ENCODE measurements at places on chromosomes 13 and 19.

DNA sequence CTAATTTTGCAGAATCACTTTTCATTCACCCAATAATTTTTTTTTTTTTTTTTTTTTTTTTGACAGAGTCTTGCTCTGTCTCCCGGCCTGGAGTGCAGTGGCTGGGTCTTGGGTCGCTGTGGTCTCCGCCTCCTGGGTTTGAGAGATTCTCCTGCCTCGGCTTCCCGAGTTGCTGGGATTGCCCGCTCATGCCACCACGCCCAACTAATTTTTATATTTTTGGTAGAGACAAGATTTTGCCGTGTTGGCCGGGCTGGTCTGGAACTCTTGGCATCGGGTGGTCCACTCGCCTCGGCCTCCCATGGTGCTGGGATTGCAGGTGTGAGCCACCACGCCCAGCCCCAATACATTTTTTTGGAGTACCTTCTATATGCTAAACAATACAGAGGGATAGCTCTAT, 1120.0 kb upstream of the ATXN8OS start:
- no peak for DNase-seq

DNA sequence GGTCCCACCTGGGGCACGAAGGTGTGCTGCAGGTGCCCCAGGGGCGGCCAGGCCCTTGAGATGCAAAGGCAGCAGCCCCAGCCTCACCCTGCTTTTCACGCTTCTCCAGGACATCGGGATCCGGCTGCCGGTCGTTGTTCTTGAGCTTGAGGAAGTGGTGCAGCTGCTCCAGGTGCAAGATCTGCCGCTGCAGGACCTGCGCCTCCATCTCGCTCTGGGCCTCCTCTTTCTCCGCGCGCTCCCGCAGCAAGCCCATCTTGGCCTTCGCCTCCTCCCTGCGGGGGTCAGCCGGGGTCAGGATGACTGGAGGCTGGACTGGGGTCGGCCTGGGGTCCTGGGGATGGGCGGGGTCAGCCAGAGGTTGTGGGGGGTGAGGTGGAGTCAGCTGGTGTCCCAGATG, 21.5 kb upstream of the EMP3 start:
- DNase-seq = no peak

GRCh38 chr19:15123900-15124299, 16.7 kb downstream of the SYDE1 start:
- peak; percentile 89 for DNase-seq

DNA sequence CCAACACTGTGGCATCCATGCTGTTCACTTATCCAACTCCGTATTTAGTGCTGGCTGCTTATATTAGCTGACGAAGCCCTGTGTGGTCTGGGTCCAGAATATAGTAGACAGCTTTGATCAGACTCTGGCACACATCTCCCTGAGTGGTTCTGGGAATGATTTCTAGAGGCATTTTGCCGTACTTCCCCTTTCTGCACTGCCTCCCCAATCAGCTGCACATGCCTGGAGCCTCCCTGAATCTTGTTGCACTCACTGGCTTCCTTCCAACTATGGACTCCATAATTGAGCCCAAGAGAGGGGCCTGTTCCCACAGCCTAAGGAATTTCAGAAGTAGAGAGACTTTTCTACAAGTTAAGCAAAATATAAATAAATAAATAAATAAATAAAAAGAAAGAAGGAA, 30.4 kb upstream of the PCDH8 start:
- no peak for DNase-seq

DNA sequence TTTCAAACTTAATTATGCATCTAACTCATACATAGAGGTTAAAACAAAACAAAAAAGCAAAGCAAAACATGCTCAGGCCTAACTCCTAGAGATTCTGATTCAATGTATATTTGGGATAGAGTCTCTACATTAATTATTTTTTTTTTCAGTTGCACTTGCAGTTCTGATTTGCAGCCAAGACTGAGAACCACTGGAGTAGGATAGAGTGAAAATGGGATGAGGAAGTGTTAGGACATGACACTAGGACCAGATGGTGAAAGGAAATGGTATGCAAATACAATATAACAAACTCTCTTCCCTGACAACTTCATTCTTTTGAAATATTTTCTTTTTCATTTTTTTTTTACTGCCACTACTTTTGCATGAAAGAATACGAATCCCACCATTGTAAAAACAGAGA, 1.8 kb downstream of the CCDC122 start:
- no peak for DNase-seq

DNA sequence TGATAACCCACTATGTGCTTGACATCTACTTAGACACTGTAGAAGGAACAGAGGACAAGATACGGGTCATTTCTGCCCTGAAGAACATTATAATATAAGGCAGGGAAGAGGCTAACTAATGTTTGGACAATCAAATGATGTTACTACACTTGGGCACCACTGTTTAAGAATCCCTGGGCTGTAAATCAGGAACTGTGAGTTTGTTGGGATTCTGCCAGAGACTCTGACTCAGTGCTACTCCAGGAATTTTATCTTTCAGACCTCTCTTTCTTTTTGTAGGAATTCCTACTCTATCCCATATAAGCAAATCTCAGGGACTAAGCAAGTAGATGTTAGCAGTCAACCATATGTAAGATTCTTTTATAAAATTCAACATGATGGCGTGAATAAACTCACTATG, 3.1 kb upstream of the ZNF471 start:
- no peak for DNase-seq

DNA sequence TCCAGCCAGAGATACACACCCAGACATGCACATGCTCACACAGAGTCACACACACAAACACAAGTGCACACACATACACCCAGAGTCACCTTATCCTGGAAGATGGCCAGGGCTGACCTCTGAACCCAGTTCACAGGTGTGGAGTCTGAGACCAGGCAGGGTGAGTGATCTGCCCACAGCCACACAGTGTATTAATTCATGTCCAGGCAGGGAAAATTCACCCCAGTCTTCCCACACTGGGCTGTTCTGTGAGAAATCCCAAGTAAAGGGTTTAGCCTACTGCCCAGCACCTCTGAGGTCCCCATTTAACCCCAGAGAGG, 2.0 kb downstream of the POU2F2 start:
- DNase-seq = no peak

DNA sequence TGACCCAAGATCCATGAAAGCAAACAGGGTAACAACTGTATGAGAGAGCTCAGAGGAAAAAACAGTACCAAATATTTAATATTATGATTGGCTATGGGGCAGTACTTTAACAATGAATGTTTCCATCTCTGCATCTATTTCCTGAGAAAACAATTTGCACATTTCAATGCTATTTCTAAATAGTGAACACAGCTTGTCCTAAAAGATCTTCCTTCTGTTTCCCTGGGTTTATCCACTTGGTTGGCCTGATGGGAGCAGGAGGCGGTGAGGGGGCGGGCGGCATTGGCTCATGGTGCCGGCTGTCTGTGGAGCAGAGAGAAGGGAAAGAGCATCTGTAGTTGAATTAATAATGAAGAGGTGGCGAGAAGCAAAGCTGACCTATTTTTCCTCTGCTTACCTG, 291.4 kb downstream of the DCLK1 start:
- DNase-seq = no peak

DNA sequence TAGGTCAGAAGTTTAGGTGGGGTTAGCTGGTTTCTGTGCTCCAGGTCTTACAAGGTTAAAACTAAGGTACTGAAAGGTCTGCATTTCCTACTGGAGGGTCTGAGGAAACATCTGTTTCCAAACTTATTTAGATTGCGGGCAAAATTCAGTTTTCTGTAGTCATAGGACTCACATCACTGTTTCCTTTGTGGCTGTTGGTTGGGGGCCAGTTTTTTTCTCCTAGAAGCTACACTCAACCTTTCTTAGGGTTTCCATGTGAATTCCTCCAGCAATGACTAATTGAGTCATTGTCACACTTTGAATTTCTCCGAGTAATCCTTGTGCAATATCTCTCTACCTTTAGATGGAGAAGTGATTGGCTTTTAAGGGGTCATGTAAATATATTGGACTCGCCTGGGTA, 773.4 kb upstream of the SLITRK1 start:
- no peak for DNase-seq

DNA sequence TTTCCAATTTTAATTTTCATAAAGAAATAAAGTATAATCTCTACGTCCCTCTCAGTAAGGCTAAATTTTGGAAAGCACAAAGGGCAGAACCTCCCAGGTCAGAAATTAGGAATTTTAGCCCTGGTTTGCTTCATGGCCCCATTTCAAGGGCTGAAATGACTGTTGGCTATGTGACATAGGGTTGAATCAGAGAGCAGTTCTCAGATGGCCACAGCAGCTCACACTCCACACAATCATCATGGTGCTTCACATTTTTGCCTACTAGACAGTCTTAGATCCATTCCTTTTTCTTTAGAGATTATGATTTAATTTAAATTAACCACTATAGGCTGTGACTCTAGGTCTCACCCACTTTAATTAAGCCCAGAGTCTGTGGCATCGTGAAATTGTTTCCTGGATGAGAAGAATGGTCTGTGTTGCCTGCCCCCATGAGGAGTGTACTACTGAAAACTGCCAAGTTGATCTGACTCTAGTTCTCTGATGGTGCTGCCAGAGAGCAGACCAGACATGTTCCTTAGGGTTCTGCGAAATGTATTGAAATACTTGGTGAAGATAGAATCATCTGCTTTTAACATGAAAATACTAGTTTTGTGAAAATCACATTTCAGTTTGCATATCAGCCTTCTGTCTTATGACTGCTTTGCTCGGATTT, 57.4 kb downstream of the ESD start:
- no peak for DNase-seq

- DNase-seq = peak; percentile 62
Observed at GRCh38 chr13:50130123-50130946, 115.1 kb downstream of the KCNRG start.

- no peak for DNase-seq
Observed at GRCh38 chr13:20408181-20408580, 117.5 kb downstream of the CRYL1 start.

DNA sequence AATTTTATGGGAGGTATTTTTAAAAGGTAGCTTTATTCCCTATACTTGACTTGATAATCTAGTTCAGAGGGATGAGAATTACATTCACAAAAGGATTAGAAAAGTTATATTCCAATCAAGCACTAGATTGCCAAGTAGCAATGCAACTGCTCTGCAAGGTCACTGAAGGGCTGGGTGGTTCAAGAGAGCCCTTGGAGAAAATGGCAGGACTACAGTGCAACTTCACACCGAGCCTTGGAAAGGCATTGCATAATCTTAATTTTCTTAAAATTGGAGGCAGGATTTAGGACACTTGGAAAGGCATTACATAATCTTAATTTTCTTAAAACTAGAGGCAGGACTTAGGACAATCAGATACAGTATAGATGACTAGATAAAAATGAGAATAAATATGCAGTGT, 315.9 kb downstream of the DCT start:
- no peak for DNase-seq

- no peak for DNase-seq
Observed at GRCh38 chr19:54207676-54207982, 7.0 kb downstream of the RPS9 start.

DNA sequence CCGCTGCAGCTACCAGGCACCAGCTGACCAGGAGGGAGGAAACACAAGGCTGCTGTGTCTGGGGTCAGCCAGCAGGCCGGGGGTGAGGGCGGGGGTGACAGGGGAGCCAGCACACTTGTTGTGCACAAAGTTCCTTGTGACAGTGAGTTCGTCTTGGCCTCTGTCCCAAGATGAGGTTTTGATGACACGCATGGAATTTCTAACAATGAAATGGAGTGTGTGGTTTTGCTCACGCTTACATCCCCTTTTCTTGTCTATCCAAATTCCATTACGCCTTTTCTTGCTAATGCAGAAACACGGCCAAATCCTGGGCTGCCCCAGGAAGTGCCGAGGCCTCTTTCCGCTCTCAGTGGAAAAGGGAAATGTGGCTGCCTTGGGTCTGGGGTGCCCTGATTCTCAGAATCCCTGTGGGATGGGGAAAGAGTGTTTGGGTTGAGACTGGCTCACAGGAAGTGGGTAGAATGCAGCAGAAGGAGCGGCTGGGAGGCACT, 73.8 kb downstream of the GADD45B start:
- DNase-seq = peak; percentile 86

DNA sequence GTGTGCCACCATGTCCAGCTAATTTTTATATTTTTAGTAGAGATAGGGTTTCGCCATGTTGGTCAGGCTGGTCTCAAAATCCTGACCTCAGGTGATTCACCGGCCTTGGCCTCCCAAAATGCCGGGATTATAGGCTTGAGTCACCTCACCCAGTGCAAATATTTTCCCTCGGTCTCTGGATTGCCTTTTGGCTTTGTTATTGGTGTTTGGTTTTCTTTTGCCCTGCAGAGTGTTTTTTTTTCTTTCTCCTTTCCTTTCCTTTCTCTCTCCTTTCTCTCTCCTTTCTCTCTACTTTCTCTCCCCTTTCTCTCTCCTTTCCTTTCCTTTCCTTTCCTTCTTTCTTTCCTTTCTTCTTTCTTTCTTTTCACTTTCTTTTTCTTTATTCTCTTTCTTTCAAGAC, 33.2 kb downstream of the KDM4B start:
- DNase-seq = no peak

DNA sequence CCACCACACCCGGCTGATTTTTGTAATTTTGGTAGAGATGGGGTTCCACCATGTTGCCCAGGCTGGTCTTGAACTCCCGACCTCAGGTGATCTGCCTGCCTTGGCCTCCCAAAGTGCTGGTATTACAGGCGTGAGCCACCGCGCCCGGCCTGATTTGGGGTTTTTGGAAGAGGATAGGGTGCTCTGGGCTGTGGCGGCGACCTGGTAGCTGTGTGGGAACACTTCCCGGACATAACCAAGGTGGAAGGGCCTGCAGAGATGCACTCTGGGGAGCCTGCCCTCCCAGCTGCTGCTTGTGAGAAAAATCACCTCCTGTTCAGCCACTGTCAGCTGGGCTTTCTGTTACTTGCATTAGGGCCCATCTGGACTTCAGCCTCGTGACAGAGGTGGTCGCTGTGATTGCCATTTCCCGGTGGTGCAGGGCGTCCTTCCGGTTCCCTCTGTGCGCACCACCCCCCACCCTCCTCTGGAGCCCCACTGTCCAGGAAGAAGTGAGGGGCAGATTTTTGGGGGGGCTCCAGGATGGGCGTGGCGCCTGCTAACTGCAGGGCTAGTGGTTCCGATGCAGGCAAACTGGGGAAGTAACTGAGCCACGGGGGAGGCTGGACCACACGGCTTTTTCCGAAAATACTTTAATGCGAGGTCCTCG, 7.5 kb downstream of the IL4I1 start:
- DNase-seq = no peak

- peak; percentile 75 for DNase-seq
Observed at GRCh38 chr19:14004619-14005348, 1.3 kb downstream of the RFX1 start.

DNA sequence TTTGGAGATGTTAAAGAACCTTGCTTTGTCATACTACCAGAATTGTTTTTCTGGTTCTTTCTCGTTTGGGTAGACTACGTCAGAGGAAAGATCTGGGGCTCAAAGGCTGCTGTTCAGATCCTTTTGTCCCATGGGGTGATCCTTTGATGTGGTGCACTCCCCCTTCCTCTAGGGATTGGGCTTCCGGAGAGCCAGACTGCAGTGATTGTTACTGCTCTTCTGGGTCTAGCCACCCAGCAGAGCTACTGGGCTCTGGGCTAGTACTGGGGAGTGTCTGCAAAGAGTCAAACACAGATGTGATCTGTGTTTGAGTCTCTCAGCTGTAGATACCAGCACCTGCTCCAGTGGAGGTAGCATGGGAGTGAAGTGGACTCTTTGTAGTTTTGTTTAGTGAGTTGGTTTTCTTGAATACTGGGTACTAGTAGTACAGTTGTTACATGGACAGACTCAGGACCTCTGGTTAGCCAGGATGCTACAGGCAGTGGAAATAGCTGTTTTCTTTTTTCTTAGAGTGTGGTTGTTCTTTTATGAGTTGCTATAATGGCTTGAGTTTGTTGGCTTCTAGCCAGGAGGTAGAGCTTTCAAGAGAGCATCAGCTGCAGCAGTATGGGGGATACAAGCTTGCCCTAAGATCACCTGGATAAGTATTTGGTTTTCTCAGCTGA, 34.4 kb downstream of the DNAJC15 start:
- DNase-seq = no peak

Measured in Right ventricle myocardium superior (tissue), 1 donor.